GM23248 (cell line): ENCODE measurements at places on chromosomes 7 and 10.
A peak's percentile ranks its signal among the peaks of the same experiment; 100 is the strongest.

GRCh38 chr10:21506351-21506750, 19.1 kb downstream of the SKIDA1 start:
- DNase-seq, result no peak

GRCh38 chr10:125159932-125160855, at the start of gene CTBP2:
Gene CTBP2, minus strand, starts transcription at chr10:125160563.
- peak; percentile 74 for DNase-seq

GRCh38 chr7:53013925-53014324, 21.5 kb upstream of the POM121L12 start:
- DNase-seq, result no peak

GRCh38 chr7:75835688-75836285, 22.2 kb upstream of the CCL24 start:
- no peak for DNase-seq

DNA sequence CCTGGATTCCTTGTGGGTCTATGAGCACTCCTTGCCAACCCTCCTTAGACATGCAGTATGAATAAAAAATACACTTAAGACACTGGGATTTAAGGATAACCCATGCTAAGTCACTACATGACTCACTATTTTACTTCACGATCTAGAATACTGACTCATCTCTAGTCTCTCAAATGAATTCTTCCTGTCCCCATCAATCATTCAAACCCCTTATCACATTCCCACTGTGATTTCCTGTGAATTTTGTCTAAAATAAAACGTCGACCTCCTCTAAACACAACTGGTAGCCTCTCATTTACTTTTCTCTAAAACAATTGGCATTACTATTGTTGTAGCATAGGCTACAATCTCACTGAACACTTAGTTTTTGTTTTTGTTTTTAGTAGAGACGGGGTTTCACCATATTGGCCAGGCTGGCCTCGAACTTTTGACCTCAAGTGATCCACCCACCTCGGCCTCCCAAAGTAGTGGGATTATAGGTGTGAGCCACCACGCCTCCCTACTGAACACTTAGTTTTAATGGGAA, 3.9 kb upstream of the IQUB start:
- DNase-seq, result peak; percentile 88

- DNase-seq, result peak; percentile 91
Measured at GRCh38 chr7:140200061-140200989, 23.5 kb upstream of the KDM7A start.

- no peak for DNase-seq
Measured at GRCh38 chr7:150857276-150858055, 5.1 kb downstream of the AOC1 start.

DNA sequence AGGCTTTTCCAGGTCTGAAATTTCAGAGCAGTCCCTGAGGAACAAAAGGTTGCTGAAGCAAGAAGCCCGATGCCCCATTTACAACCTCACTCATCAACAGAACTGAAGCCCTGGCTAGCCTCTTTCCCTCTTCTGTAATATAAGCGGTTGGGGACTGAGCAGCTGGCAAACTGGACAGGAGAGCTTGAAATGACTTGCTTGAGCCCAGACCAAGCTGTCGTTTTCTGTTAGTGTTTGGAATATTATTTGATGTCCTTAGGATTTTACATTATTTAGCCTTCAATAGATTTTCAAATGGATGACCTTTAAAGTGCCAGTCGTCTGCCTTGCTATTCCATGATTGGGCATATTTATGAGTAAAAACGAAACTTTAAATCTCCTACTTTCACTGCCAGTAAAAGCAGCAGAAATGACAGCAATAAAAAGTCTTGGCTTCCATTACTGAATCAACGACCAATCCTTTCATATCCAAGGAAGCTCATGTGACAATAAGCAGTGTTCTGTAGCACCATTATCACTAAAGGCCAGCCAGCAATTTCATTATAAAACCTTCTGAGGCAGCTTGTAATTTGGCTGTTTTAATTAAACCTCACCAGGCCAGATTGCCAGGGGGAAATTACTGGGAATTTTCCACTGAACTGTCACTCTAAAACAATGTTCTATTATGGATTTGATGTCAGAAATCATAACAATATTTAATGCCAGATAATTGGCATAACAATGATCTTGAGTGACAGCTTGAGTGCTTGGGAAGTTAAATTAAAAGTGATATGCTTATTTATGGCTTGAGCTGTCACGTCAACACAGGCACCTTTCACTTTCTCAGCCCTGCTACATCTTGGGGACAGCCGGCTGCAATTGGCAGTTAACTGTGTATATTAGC, 85.9 kb downstream of the LSMEM1 start:
- DNase-seq, result no peak

GRCh38 chr7:32490127-32490796, at the start of gene LSM5:
Gene LSM5, minus strand, starts transcription at chr7:32490380. Its CDS starts 15 bp downstream, at chr7:32490365.
- peak; percentile 99 for DNase-seq

- DNase-seq, result peak; percentile 0
Measured at GRCh38 chr7:10860516-10860915, 113.2 kb upstream of the PHF14 start.

DNA sequence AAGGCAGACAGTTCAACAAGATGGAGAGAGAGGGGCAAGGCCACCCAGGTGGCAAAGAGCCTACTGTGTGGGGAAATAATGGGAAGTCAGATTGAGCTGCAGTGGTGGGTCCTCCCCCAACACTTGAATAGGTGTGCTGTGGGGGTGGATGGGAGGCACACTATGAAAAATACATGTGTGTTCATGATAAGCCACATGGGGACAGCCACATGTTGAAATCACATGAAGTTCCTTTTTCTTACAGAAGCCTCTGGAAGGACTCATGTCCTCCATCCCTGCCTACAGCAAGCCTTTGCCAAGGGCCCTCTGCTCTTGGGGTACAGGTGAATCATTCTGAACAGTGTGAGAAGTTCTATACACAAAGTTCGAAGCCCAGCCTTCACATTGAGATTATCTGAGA, 310.9 kb downstream of the LRMDA start:
- DNase-seq, result no peak

DNA sequence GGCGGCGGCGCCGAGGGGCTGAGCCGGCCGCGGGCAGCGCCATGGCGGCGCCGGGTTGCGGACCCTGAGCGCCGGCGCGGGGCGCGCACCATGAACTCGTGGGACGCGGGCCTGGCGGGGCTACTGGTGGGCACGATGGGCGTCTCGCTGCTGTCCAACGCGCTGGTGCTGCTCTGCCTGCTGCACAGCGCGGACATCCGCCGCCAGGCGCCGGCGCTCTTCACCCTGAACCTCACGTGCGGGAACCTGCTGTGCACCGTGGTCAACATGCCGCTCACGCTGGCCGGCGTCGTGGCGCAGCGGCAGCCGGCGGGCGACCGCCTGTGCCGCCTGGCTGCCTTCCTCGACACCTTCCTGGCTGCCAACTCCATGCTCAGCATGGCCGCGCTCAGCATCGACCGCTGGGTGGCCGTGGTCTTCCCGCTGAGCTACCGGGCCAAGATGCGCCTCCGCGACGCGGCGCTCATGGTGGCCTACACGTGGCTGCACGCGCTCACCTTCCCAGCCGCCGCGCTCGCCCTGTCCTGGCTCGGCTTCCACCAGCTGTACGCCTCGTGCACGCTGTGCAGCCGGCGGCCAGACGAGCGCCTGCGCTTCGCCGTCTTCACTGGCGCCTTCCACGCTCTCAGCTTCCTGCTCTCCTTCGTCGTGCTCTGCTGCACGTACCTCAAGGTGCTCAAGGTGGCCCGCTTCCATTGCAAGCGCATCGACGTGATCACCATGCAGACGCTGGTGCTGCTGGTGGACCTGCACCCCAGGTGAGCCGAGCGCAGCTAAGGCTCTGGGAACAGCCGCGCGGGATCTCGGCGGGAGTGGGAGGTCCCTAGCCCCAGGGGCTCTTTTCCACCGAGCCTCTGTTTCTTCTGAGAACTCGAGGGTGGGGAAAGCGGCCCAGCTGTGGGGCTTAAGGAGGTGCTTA, at the start of gene GPR26:
TSS of gene GPR26 (plus strand) at position 38 of the 919 bp plus-strand sequence. CDS start at position 91, 53 bp downstream.
- peak; percentile 57 for DNase-seq

GRCh38 chr10:75245354-75246250, 9.8 kb upstream of the COMTD1 start:
- DNase-seq, result no peak

- peak; percentile 6 for DNase-seq
Measured at GRCh38 chr10:112842832-112843360, 107.2 kb upstream of the TCF7L2 start.

- no peak for DNase-seq
Measured at GRCh38 chr7:101988513-101988912, 171.1 kb downstream of the CUX1 start.

GRCh38 chr7:48217266-48217665, 46.0 kb downstream of the ABCA13 start:
- no peak for DNase-seq

DNA sequence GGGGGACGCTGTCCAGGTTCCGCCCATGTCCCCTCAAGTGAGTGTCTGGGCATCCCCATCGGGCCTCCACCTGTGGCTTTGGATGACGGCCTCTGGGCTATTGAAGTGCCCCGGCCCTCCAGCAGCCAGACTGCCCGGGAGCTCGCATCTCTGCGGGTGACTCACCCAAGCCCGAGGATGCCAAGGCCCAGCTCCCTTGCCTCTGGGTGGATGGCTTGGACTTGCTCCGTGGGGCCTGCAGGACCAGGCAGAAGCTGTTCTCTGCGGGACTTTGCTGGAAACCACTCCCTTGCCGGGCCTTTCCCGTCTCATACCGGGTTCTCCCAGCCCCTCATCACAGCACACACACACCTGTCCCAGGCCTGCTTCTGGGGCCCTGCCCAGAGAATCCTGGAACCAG, 22.4 kb downstream of the DPYSL4 start:
- DNase-seq, result peak; percentile 81

- peak; percentile 57 for DNase-seq
Measured at GRCh38 chr10:71708301-71708703, 11.3 kb downstream of the C10orf105 start.

- peak; percentile 30 for DNase-seq
Measured at GRCh38 chr7:106057962-106058927, 53.9 kb downstream of the SYPL1 start.

- no peak for DNase-seq
Measured at GRCh38 chr10:74955796-74956195, 129.4 kb downstream of the KAT6B start.

- peak; percentile 47 for DNase-seq
Measured at GRCh38 chr7:134767520-134768168, 11.8 kb upstream of the CALD1 start.

DNA sequence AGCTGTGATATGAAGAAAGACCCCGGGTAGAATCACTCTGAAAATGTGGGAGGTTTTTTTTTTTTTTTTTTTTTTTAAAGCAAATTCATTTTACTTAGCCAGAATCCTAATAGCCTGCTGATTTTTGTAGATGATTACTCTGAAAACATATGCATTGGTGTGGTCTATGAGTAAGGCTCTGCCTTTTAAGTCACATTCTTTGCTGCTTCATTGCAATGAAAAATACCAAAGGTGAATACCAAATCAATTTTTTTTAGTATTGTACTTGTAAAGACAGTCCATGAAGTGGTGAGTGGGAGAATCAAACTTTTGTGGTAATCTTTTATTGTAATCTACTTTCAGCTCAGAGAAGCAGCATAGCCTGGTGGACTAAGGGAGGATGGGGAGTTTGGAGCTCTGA, 130.3 kb downstream of the SDK1 start:
- DNase-seq, result no peak

- DNase-seq, result no peak
Measured at GRCh38 chr10:1432161-1432560, 305.2 kb downstream of the ADARB2 start.

GRCh38 chr7:138602451-138602850, 98.7 kb downstream of the SVOPL start:
- no peak for DNase-seq

DNA sequence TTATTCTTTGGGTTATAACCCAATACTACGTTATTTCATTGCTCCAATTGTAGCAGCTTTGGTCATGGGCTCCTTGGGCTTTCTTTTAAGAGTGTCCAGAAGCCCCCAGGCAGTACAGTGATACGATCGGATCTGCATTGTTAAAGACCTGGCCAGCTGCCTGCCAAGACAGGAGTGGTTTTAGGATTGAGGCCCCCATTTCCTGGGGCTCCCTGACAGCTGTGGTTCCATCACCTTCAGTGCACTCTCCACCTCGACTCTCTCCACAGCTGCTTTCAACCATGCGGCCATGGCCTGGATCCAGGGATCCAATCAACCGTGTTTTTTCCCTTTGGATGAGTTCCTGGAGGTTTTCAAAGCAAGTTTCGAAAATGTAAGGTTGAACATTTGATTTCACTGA, 123.4 kb upstream of the BTBD16 start:
- DNase-seq, result no peak

GRCh38 chr7:112089551-112089950, 116.6 kb downstream of the DOCK4 start:
- DNase-seq, result no peak

GRCh38 chr7:34451923-34452322, 206.1 kb upstream of the NPSR1 start:
- peak; percentile 81 for DNase-seq

DNA sequence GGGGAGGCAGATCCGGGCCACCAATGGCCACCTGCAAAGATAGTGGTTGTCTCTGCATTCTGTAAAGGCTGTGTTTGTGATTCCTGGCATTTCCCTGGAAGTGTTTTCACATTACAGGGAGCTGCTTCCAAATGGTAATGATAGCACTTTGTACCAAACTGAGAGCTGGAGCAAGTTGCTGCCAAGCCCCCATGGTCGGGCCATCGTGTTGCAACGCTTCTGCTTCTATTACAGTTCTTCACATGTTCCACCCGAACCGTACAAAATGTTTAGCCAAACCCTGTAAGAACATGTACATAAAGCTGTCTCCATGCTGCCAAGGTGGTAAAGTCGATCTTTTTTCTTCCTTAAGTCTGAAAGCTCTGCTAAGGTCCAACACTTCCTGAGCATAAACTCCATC, 397.7 kb upstream of the NFE2L3 start:
- no peak for DNase-seq

DNA sequence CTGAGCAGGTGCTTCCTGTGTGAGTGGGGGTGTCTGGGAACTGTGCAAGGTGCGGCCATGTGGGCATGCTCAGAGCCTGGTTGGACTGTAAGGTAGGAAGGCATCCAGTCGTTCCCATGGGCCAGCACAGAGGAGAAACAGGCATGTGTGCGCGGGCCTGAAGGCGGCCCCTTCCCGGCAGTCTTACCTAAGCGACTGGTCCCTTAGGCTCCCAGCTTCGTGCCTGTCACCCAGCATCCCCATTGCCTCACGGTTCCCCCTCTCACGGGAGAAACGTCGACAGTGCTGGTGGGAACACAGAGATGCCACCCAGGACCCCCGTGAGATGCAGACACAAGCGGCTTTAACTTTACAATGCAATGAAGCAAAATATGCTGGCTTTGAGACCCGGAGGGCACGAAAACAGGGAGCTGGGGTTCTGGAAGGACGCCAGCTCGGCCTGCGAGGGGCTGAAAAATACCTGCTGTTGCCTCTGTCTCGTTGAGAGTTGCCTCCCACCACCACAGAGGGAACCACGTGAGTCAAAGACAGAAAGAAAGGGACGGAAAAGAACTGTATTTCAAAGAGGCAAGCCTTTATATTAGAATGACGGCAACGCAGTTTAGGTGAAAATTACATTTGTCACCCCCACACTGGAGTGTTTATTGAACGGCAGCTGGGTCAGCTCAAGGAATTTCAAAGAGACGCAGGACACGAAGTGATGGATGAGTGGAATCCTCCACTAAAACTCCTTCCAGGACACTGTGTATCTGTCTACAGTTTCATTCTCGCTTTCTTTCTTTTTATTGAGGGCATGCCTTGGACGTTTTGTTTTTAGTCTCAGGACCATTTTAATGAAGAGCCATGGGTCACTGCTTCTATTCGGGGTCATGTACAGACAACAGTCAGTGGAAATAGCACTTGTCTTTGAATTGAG, 128.4 kb downstream of the DNAJB6 start:
- DNase-seq, result no peak

GRCh38 chr7:36387435-36388231, 2.0 kb upstream of the ANLN start:
- no peak for DNase-seq
